ENCODE measurements at places on chromosomes 5 and 9.
A peak's percentile ranks its signal among the peaks of the same experiment; 100 is the strongest.

DNA sequence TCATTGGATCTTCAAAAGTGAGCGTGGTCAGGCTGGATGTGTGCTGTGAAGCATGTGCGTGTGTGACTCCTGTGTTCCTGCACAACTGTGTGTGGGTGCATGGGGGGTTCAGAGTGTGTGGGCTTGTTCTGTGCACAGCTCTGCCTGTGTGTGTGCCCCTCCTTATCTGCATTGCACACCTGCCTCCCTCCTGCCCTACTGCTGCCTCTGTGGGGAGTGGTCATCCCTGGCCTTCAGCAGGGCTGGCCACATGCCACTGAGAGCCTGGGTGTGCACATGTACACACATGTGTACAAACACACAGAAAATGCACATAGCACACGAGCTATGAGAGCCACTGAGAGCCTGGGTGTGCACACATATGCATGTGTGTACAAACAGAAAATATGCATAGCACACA lies 92.1 kb downstream of the CACNA1B start:
- no peak for DNase-seq

DNA sequence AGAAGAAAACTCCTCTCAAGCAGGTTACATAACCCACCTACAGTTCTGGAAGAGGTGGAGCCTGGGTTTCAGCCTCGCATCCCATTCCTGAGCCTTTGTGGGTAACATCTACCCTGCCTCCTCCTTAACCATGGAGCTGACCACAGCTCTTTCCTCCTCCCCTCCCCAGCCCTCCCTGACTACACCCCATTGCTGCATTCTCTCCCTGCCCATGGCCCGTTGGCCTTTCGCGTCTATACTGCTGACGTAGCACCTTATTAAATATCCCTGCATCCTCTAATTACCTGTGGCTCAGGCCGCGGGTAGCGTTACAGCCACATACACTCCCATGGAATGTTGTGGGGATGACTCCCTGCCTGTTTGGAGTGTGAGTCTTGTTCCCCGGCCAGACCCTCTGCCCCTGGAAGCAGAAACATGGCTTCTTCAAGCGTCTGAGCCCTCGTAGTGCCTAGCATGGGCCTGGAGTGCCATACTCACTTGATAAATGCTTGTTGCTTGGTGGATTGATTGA lies 72.8 kb downstream of the WWC1 start:
- DNase-seq, result no peak

DNA sequence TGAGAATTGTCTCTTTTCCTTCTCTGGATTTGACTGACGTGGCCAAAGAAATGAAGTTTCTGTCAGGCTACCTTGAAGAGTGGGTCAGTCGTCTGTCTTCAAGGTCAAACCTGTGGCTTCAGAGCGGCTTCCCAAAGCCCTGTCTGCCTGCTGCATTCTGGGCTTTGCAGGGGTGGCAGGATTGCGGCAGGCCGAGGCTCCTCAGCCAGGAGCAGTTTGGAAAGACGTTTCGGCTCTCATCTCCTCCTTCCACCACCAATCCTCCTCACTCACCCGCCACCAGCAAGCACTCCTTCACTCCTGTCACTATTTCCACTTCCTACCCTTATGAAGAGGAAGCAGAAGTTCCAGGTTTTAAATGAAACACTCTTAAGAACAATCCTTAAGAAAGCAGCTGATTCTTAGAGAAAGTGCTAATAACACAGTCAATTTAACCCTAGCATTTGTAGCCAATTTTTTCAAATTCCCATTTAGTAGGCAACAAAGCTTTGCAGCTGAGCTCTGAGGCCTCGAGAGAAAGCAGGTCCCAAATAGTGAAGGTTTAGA lies 351.7 kb downstream of the ZNF608 start:
- DNase-seq, result no peak

DNA sequence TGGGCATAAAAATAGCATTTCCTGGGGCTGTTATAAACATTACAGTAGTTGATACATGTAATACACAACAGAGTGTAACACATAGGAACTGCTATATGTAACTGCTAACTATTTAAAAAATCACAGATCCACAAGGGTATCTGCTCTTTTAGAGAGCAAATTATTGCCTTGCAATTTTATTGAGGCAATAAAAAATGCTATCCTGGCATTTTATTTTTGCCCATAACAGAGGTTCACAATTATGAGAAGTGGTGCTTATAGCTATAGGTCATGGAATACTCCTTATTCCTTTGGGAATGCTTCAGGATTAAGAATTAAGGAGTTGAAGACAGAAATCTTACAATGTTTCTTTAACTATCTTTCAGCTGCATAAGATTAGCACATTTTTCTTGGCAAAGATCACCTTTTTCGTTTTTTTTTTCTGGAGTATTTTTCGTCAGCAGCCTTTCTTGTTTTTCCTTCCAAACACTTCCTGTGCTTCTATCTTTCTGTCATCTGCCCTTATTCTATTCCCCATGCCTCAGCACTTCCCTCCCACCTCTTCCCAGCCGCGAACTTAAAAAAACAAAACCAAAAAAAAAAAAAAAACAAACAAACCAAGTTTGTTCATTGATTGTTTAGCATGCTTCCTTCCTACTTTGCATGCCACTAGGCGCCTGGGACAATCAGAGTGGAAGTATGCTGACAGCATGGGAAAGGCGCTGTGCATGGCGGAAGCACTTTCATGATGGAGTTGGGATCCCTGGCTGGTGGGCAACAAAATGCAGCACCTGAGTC lies 264.2 kb downstream of the MAST4 start:
- no peak for DNase-seq

- DNase-seq, result no peak
Observed at GRCh38 chr9:136920734-136921231, 23.8 kb downstream of the FBXW5 start.

DNA sequence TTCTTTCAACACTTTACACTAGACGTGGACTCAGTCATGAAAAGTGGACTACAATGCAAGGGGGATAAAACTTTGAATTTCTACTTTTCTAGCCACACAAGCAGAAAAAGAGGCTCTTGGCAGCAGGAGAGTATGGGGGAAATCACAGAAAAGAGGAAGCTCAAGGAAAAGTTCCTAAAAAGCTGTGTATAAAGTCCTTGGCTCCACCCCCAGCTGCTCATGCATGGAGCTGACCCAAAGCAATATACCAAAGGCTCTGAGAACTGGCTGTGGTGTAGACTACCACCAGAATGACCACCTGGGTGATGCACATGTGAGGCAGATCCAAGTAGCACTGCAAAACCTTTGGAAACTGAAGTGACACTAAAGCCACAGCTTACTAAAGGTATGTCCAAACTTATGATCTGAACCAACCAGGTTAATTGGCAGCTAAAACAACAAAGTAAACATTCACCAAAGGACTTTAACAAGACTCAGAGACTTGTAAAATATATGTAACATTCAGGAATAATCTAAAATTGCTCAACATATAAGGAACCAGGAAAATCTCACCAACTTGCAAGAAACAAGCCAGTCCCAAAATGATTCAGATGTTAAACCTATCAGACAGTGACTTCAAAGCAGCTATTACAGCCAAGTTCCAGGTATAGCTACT lies 55.5 kb upstream of the RASGRF2 start:
- peak; percentile 19 for DNase-seq

DNA sequence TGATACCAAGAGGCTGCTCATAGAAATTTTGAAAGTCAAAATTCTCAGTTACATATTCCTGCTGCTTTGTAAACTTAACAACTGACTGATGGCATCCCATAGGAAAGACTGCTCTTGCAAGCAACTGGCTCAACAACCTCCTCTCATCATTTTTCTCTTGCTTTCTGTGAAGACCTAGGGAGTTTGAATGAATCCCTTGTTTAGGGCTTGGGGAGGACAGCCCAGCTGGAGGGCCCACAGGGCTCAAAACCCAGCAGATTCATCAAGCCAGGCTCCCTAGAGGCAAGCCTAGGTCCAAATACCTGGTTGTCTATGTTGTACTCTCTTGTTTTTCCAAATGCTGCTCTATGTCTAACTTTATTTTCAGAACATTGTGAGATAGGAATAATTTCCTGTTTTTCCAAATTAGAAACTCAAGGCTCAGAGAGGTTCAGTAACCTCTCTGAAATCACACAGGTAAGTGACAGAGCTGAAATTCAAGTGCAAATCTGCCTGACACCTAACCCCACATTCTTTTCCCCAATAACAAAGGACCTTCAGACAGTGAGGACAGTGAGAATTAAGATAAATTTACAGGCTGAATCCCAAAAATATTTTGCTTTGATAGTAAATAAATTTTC lies 558.9 kb upstream of the KLF4 start:
- DNase-seq, result no peak

DNA sequence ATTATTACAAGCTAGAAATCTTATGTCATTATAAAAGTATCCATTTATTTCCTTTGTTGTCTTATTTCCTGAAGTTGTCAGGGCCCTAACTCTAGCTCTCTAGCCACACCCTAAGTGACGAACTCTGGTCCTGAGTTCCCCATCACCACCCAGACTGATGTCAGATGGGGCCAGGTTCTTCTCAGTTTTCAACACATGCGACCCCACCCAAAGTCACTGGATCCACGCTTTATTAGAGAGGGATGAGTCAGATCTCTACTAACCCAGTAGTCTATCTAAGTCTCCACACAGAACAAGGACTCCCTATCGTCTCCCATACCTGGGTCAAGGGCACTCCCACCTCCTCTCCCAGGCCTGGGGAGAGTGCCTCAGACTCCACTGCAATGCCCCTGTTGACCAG lies 6.8 kb upstream of the FEM1C start:
- DNase-seq, result peak; percentile 7

- DNase-seq, result peak; percentile 28
Observed at GRCh38 chr9:34413231-34413852, 36.6 kb upstream of the MYORG start.

GRCh38 chr5:1052641-1053390 lies 44.2 kb downstream of the NKD2 start:
- DNase-seq, result no peak

DNA sequence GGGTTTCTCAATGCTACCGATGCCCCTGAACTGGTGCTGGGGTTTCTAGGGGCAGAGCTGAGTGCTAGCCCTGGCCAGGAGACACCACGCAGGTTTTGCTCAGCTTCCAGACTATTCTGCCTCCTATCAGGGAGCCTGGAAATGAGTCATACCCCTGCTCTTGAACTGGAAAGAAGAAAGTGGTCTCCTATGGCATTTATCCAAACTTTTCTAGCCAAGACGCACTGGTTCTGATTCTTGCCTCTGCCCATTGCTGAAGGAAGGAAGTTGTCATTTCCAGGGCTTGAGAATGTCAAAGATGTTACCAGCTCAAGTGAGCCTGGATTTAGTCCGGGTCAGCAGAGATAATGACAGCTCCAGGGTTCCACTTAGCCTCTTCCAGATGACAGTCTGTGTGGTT lies 561.9 kb downstream of the CDK5RAP2 start:
- no peak for DNase-seq

- DNase-seq, result no peak
Observed at GRCh38 chr5:159333545-159333925, 3.2 kb upstream of the IL12B start.

DNA sequence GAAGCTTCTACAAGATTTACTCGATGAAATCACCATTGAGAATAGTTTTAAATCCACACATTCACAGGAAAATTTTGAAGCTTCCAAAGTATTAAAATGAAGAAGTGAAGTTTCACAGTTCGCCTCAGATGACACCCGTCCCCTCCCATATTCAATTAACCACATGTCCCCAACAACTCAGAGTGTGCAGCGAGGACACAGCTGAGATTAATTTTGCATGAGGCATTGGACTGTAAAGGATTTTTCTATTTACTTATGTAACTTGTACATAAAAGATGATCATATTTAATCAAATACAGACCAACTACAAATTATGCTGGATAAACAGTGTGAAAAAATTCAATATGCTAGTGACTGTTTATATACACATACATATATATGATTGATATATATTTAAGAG lies 84.7 kb upstream of the OLFM1 start:
- no peak for DNase-seq

GRCh38 chr5:115816226-115817081 lies at the start of gene CDO1:
TSS of gene CDO1 (minus strand) at chr5:115816659. CDS start at chr5:115816397, 262 bp downstream.
- no peak for DNase-seq

- DNase-seq, result no peak
Observed at GRCh38 chr5:178360222-178360925, 127.8 kb upstream of the PHYKPL start.

GRCh38 chr9:20264896-20265295 lies 357.4 kb downstream of the MLLT3 start:
- DNase-seq, result no peak

DNA sequence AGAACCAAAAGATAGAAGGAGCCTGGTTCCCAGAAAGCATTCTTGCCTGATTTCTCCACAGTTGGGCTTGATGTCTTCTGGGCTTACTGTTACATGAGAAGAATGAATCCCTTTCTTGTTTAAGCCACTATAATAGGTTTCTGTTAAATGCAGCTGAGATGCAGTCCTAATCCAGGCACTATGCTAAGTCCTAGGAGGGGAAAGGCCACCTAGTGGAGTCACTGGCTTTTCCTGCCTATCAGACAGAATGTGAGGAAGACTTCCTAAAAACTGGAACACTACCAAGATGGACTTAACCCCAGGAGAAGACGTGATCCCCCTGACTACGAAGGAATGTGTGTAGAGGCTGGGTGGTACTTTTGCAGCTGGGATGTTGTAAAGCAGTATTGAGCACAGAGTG lies 34.3 kb upstream of the FSD1L start:
- DNase-seq, result no peak

DNA sequence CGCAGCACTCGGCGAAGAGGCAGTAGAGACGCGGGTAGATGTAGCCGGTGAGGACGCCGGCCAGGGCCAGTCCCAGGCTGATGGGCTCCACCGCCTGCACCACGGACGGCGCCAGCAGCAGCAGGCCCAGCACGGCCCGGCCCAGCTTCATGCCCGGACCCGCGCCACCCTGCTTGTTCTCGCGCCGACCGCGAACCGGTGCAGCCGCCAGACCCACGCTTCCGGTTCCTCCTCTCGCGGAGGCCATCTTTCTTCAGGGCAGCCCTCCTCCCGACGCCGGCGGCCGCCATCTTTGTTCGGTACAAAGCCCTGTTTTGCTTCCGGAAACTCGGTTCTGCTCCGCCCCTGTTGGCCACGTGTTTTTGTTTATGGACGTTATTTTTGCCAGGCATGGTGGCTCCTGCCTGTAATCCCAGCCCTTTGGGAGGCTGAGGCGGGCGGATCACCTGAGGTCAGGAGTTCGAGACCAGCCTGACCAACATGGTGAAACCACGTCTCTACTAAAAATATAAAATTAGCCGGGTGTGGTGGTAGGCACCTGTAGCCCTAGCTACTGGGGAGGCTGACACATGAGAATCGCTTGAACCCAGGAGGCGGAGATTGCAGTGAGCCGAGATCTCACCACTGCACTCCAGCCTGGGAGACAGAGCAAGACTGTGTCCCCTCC lies at the start of gene TOR1A:
TSS of gene TOR1A (minus strand) at position 202 of the 667 bp plus-strand sequence. CDS start at position 151, 51 bp downstream.
- peak; percentile 96 for DNase-seq

DNA sequence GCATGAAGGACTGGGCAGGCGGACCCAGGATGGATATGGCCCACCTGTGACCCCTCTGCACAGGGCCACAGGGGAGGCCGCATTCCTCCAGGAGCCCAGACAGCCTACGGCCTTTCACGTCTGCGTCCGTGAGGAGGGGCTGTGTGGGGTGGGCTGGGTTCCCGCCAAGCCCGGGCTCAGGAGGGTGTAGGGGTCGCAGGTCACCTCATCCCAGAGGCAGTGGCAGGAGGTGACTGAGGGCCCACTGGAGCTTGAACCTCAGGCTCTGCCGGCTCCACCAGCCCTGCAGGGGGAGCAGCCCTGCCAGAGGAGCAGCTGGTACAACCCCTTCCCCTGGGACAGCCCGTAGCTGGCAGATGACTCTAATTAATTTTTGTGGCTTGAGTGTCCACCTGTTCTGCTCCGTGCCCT lies 40.7 kb upstream of the CACNA1B start:
- DNase-seq, result no peak

- no peak for DNase-seq
Observed at GRCh38 chr5:178883815-178884430, 11.8 kb upstream of the ZFP2 start.

GRCh38 chr9:18665947-18666346 lies 192.0 kb downstream of the ADAMTSL1 start:
- DNase-seq, result no peak

- peak; percentile 62 for DNase-seq
Observed at GRCh38 chr9:86352440-86353077, 1.7 kb downstream of the TUT7 start.
